ENCODE measurements at places on chromosomes 3 and 15.

DNA sequence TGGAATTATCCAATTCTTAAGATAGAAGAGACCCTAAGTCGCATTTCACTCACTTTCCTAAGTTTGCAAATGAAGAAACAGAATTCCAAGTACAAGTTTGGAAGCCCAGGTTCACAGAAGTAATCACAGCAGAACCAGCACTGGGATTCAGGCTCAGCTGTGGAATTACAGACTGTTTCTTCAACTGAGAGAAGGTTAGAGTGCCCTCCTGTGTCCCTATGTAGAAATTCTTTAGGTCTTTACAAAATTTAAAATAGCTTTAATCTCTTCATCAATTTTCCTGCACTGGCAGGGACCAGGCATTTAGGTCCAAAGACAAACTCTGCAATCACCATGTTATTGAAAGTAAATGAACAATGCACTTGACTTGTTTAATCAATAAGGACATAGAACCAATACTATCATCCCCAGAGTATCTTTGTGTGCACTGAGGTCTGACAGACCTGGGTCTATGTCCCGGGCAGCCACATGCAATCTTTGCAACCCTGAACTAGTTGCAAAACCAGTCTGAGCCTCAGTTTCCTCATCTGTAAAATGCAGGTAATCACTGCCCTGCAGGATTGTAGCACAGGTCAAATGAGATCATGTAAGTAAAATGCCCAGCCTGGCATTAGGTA lies 96.3 kb upstream of the ZBED2 start:
- no peak for DNase-seq

- DNase-seq = no peak
Measured at GRCh38 chr3:108486338-108486737, 24.1 kb downstream of the MYH15 start.

DNA sequence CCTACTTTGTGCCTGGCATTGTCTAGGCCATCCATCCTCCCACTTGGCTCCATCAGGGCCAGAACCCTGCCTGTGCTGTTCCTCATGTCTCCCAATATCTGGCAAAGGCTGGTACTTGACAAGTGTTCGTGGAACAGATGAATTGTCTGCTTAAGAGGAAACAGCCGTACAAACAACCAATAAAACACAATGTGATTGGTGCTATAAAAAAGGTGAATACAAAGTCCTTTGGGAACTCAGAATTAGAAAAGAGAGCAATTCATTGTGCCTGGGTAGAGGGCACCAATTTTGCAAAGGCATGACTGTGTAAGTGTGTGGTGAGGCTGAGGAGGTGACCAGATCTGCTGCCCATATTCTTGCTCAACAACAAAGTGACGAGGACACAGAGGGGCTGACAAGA lies 164.5 kb upstream of the PPP2R3A start:
- DNase-seq = no peak

- no peak for DNase-seq
Measured at GRCh38 chr15:81326466-81327212, 2.7 kb upstream of the STARD5 start.

GRCh38 chr15:64991536-64992135 lies 1.9 kb upstream of the SPG21 start:
- no peak for DNase-seq

GRCh38 chr3:153166206-153166605 lies 4.2 kb downstream of the RAP2B start:
- DNase-seq = no peak

DNA sequence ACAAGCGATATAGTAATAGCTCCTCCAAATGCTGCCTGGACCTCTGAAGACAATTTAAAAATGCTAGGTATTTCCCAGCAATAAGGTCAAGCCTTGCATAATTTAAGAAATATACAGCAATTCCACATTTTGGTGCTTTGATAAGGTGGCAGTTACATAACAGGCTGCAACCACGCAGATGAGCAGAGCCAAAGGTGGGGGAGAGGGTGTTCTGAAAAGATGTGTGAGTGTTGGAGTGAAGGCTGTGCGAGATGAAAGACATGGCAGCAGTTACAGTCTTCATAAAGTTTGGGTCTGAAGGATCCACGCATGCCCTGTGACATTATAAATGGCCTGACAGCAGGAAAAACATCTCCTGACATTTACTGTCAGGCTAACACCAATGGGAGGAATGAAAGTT lies 26.1 kb downstream of the CTDSPL start:
- DNase-seq = no peak

- no peak for DNase-seq
Measured at GRCh38 chr3:177642042-177642803, 444.9 kb upstream of the TBL1XR1 start.

DNA sequence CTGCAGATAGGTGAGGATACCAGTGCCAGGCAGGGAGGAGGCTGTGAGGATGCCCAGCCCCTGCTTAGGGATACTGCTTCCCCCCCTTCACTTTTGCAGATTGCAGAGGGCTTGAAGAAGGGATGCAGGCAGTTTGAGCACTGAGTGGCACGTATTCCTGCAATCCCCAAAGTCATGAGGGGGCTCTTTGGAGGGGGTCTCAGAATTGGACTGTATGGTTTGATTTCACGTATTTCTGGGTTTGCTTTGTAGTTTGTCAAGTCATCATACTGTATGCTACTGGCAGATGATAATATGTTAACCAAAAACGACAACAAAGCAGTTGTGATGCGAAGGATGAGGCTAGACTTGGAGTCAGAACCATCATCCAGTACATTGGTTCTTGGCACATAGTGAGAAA lies 28.1 kb downstream of the CHST14 start:
- no peak for DNase-seq

GRCh38 chr3:33790091-33790490 lies 8.3 kb upstream of the PDCD6IP start:
- no peak for DNase-seq

- no peak for DNase-seq
Measured at GRCh38 chr3:39386318-39386717, 3.1 kb downstream of the SLC25A38 start.

DNA sequence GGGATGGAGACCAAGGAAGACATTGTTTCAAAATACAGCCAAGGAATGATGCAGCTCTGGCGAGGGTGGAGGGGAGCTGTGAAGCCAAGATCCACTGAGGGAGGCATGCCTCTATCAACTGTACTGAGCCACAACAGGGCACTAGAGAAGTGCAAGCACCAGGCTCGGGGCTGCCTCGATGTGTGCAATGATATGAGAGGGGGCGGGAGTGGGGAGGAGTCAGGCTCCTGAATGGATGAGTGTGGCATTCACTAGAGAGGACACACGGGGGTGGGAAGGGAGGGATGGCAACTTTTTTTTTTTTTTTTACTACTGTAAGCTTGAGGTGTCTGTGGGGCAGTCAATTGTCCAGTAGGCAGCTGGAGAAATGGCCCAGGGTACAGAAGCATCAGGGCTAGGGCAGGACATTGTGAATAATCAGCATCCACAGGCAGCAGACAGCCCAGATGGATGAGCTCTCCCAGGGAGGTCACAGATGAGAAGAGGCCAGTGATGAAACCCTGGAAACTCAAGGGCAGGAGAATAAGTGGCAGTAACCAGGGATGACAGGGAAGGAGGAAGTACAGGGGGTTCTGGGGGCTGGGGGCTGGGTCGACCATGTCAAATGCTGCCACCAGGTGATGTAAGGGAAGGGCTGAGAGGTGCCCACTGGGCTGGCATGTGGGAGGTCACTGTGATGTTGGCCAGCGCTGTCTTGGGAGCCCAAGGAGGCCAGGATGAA lies 5.9 kb downstream of the STOML1 start:
- DNase-seq = no peak

- DNase-seq = no peak
Measured at GRCh38 chr3:128383316-128384235, 83.1 kb downstream of the DNAJB8 start.

DNA sequence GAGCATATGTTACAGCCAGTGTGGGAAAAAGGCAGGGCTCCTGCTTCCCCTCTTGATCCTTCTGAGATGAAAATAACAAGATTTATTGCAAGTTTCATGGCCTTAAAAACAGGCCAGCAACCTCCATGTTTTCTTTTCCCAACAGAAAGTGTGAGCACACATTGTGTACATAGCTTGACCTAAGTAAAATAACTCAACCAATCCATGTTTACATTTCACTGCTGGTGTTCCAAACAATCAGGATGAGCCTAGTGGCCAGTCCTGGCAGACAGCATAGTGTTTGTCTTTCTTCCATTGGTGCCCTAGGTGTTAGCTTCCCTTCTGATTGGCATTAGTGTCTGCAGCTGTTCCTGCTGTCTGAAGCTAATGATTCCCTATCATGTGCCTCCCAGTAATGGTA lies 847.7 kb downstream of the EPHA3 start:
- DNase-seq = no peak

GRCh38 chr3:142568393-142569017 lies 10.0 kb downstream of the ATR start:
- no peak for DNase-seq

DNA sequence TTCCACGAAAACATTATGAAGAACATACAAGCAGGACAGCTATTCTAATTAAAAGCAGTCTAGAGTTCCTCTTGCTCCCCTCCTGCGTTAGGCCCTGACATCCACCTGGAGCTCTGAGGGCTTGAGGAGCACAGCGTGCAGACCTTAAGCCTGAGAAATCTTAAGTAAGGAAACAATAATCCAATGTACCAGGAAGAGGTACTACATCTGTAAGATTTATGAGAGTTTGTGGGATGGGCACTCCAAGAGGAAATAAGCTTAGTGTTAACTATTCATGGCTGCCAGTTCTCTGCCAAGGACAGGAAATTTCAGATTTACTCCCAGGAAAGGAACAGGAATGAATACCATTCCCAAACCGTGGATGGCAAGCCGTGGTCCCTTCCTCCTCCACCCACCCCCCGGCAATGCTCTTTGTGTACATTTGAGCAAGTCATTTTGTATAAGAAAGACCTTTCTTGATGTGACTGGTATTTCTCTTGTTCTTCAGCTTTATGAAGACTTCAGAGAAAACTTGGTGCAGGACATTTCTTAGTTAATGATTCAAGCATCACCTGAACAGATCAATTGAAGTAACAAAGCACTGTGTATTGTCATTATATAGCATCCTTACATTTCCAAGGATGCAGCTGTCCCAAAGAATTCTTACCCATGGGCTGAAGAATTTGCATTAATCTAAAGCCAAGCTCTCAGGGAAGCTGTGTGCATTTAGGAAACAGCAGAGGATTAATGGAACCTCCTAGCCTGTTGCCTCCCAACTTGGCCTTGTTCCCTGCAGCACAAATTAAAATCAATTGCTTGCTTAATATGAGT lies 28.8 kb upstream of the VILL start:
- no peak for DNase-seq

DNA sequence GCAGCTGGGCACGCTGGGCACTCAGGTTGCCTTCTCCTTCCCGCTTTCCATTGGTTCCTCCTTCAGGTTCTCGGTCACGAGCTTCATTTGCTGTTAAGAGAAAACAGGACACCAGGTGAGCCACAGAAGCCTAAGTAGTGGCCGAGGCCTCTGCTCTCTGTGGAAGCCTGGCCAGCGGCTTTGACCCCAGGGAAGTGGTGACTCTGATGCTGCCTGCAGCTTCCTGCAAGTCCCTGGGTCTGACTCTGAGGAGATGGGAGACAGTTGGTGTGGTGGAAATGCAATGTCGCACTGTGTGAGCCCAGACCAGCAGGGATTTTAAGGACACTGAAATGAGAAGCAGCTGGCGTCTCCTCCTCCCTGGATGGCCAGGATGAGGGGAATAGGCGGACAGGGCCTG lies 80.5 kb downstream of the SNRK start:
- no peak for DNase-seq

DNA sequence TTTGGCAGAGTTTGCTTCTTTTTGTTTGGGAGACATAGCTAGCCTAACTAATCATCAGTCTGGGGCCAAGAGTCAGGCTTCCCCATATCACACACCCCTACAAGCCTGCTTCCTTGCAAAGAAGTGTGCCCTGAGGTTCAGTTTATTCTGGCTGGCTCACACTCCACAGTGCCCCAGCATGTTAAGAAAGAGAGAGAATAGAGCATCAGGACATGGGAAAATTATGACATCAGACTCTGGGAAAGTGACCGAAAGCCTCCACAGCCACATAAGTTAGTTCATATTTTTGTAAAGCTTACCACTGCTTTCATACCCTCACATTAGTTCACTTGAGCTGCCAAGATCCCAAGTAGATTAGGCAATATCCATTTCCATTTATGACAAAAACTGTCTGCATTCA lies 63.0 kb upstream of the CFAP161 start:
- DNase-seq = no peak

DNA sequence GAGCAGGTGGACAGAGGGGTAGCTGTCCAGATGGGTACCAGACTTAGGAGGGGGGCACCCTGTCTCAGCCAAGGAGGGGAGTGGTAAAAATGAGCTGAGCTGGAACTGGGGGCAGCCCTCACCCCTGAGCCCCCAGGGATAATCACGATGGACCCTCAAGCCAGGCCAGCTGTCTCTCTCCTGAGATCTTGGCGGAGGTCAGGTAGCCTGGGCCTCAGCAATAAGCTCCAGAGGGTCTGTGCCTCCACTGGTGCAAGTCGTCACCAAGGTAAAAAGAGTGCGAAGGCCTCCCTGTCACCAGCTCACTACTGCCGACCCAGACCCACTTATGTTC lies 5.1 kb downstream of the SLC38A3 start:
- DNase-seq = no peak

GRCh38 chr3:66050821-66051220 lies 12.1 kb upstream of the MAGI1 start:
- no peak for DNase-seq

DNA sequence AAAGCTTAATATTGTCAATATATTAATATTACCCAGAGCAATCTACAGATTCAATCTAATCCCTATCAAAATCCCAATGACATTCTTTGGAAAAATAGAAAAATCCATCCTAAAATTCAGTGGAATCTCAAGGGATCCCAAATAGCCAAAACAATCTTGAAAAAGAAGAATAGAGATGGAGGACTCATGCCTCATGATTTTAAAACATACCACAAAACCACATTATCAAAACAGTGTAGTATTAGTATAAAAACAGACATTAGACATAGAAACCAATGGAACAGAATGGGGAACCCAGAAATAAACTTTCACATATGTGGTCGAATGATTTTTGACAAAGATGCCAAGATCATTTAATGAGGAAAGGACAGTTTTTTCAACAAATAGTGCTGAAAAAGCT lies 14.6 kb downstream of the NEK4 start:
- no peak for DNase-seq

DNA sequence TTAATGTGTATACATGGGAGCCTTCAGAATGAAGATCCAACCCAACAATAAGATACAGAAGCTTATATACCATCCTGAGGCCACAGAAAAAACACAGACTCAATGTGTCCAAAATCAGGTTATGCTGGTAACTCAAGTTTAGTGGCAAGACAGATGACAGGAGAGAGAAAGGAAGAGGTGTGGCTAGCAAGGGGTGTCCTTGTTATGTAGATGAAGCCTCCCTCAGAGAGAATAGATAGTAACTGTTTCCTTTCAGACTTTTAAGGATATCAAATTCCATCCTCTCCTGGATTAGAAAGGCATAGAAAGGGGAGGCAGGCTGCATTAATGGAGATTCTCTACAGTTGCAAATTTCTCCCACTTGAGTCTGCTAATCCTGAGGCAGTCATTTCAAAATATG lies 447.4 kb downstream of the GABRB3 start:
- DNase-seq = no peak
